ENCODE measurements at places on chromosomes 16 and 17. TPM values are rescaled to one million over a fixed set of nuclear protein-coding genes. Genes with fewer than 3 reads are reported as not detected.

Gene MYH13
- not detected for total RNA-seq

Gene CLDN7
- 180 TPM for total RNA-seq

Gene TMEM132E
- not detected for total RNA-seq

Gene CCL7
- not detected for total RNA-seq

Gene RNF222
- not detected for total RNA-seq

Gene KRTAP4-2
- total RNA-seq = not detected

Gene CTRB2
- not detected for total RNA-seq

Gene ACSM2A
- not detected for total RNA-seq

Gene ABCC12
- not detected for total RNA-seq

Gene HOXB3
- total RNA-seq = 6.0 TPM

Gene FOXN1
- not detected for total RNA-seq

Gene KRT23
- not detected for total RNA-seq

Gene C16orf82
- total RNA-seq = not detected

Gene TMEM238L
- not detected for total RNA-seq

Gene NRN1L
- total RNA-seq = not detected

Gene RAB26
- total RNA-seq = 4.6 TPM

Gene FBXW10
- 0.15 TPM for total RNA-seq

Gene COX6A2
- total RNA-seq = not detected

Gene PLLP
- total RNA-seq = 1.6 TPM

Gene SEPTIN12
- total RNA-seq = not detected

Gene ZNF423
- total RNA-seq = not detected

Gene XPO6
- 106 TPM for total RNA-seq

Gene TPSG1
- not detected for total RNA-seq

Gene CBX2
- 43.9 TPM for total RNA-seq

Gene SPATA22
- total RNA-seq = not detected

Gene PRRT2
- 0.35 TPM for total RNA-seq

Gene ABCA9
- not detected for total RNA-seq

Gene GUCY2D
- 0.12 TPM for total RNA-seq

Gene RSKR
- total RNA-seq = 7.2 TPM

Gene SLC16A5
- total RNA-seq = 1.2 TPM

Gene NT5M
- total RNA-seq = 8.6 TPM

Gene RAB37
- total RNA-seq = 0.17 TPM

Gene KRTAP1-5
- total RNA-seq = not detected
